ENCODE measurements at places on chromosomes 16 and 17.
A peak's percentile ranks its signal among the peaks of the same experiment; 100 is the strongest.

DNA sequence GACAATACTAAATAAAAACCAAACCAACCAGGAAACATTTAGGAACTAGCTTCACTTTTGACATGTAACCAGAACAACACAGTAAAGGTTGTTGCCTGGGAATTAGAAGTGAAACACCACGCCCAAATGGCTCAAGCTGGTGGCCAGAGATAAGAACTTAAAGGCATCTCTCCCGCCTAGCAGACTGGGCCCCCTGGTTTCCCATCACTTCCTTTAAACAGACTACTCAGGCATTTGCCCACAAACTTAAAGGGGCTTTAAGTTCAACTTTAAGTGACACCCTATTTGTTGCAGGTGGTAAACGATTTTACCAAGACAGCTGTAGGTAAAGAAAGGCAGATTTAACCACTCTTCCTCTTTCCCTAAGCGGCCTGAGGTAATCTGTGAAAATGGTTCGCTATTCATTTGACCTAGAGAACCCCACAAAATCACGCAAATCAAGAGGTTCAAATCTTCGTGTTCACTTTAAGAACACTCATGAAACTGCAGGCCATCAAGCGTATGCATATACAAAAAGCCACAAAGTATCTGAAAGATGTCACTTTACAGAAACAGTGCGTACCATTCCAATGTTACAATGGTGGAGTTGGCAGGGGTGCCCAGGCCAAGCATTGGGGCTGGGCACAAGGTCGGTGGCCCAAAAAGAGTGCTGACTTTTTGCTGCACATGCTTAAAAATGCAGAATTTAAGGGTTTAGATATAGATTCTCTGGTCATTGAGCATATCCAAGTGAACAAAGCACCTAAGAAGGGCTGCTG, 40.8 kb upstream of the BPTF start:
- no peak for DNase-seq

GRCh38 chr16:49581630-49582298, 208.2 kb downstream of the C16orf78 start:
- DNase-seq = no peak

DNA sequence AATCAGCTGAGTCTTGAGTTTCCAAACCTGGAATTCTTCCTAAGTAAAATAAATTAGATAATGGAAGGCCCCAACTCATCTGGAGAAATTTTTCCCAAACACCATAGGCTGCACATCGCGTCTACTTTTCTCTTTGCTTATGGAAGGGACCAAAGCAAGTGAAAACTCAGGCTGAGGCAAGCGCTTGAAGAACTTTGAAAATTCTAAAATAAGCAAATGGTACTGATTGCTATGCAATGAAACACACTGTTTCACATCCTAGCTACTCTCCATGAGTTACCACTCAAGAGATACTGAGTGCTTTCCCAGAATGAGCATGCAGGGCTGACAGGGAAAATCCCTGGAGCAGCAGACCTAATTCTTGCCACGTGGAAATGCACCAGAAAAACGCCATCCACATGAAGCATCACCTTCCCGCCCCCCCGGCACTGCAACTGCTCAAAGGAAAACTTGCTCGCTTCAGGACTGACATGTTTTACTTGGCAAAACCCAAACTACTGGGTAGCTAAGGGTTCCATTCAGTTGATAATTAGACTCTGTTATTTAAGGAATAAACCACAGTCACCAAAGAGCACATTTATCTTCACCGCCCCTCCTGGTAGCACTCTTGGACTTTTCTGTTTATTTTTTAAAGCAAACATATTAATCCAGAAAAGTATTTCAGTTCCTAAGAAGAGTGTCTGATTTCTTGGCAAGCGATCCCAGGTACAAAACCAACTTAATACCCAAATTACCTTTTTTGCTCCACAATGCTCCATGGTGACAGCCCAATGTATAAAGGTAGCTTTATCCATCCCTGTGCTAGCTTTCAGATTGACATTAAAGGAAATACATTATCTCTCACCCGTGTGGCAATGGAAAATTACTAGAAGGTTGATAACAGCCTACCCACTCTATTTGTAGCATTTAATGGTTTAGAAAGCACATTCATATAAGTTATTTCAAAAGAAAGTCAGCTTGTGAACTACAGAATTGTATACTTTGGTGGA, 62.5 kb downstream of the WDR59 start:
- no peak for DNase-seq

- no peak for DNase-seq
These were observed 58.2 kb downstream of the IGF2BP1 start for GRCh38 chr17:49055181-49055927.

- DNase-seq = peak; percentile 88
These were observed 3.3 kb upstream of the CDK5R1 start for GRCh38 chr17:32483451-32484019.

GRCh38 chr17:31412511-31412910, 21.0 kb downstream of the RAB11FIP4 start:
- no peak for DNase-seq

DNA sequence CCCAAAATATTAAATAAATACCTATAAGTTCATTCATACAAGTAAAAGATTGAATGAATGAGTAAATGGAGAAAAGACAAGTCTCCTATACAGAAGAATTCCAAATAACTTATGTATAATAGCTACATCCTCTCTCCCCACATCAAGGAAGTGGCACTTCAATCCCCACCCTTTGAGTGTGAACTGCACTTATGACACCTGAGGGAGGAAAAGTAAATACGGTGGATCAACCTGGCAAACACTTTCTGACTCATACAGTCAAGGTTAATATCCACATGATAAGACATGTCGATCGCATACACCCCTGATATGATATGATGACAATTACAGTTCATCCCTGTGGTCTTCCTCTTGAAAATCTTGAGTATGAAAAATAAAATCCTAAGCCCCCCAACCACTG, 18.0 kb downstream of the SLFN12L start:
- no peak for DNase-seq

GRCh38 chr17:82710499-82711232, 5.8 kb upstream of the FN3KRP start:
- DNase-seq = no peak

DNA sequence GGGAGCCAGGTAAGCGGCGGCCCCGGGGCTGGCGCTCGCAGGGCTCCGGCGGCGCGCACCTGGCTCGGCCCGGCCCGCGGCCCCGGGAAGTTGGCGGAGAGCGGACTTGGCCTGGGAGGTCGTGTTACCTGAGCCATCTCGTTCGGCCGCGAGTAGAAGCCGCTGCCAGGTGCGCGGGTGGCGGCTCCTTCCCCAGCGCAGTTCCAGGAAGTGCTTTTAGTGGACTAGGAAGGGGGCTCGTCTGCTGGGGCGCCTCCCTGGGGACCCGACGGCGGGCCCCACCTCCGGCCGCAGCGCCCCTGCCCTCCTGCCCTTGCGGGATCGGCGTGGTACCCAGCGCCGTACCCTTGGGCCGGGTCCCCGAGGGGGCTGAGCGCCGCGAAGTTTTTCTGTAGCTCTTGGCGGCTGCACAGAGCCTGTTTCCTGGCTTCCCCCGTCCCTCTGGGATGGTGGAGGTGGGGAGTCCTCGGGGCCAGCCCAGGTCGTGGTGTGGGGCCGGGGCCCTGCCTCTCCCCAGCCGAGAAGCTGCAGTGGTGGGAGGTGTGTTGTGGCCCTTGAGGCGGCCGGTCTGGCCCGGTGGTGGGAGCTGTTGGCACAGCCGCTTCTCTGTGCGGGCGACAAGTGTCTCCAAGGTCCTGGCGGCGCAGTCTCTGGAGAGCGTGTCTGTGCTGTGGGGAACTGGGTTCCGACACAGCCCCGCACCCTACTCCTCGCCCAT, 96.9 kb downstream of the RAB11FIP4 start:
- peak; percentile 59 for DNase-seq

DNA sequence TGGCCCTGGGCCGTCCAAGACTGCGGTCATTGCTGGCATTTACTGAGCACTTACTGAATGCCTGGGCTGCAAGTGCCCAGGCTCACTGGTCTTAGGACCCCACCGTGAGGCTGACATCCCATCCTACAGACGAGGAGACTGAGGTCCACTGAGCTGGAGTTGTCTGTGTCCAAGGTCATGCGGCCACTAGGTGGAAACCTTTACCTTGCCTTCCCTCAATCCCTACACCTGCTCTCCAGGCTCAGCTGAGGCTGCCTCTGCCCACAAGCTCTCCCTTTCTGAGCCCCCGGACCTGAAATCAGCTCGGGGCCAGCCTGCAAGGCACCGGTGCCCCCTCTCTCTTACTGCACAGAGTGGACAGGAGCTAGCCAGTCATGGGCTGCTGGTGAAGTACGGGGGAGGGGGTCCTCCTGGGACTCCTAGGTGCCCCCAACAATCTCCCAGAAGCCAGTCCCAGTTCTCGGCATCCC, 1.5 kb downstream of the CASKIN1 start:
- no peak for DNase-seq
